ENCODE measurements at places on chromosomes 12 and 14.

- DNase-seq = no peak
Observed at GRCh38 chr12:49877066-49877465, 26.6 kb downstream of the FAIM2 start.

DNA sequence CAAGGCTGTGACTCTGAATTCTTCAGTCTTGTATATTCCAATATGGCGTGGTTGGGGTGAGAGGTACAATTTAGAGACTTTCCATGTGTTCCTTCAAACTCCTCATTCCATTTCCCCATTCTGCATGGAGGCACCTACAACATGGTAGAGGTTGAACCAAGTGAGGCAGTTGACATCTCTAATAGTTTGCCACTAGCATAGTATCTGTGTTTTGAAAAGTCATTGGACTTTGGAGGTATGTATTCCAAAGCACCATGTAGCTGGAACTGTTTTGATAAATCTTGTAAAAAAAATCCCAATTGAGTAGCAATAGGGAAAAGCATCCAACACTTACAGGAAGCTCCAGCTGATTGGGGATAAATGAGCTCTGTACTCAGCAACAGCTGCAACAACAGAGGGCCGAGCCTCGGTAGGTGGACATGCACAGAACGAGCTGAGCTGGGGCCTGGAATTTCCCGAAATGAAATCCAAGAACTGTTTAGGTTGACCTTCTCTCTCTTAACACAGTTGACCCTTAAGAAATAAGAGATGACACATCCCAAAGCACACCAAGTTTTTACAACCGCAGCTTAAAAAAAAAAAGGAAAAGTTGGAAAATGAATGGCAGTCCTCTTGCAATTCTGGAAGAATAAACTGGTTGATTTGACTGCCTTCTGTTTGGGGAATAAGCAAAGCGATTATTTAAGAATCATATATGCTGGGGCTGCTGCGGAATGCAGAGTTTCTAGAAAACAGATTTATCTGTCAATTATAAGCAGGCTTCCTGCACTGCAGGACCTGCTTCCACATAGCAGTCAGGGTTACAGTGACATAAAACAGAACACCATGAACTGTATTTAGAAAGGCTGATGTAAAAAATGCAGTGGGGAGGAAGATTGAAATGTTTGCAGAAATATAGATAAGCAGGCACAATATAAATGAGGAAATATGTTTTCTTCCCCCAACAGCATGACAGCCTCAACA lies 194.6 kb upstream of the KRR1 start:
- no peak for DNase-seq

DNA sequence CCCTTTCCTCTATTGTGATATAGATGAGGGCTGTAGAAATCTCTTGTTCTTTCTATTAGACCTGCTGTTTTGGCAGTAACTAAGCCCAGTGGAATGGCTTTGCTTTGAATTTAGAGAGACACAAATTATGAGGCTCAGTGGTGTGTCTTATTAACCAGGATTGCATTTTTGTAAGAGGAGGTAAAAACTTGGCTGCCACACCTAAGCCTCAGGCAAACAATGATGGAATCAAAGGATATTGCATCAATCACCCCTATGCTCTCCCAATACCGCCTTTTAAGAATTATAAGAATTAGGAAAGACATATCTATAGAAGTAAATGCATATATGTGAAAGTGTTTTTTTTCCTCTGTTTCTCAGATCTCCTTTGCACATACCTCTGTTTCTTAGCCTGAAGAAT lies 63.3 kb downstream of the ACSS3 start:
- no peak for DNase-seq

DNA sequence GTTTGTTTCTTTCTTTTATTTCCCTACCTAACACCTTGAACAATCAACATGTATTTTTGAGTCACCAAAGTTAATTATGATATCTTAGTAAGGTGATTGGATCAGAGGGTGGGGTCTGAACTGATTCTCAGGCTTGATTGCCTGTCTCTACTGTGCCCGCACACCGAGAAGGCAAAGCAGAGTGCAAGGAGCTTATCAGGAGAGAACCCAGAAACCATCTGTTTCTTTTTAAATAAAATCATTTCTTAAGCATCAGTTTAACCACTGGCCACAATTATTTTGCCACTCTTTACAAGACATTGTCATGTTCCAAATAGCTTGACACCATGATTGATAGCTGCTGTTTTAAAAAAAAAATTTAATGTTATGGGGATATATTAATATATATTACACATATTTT lies 3.1 kb downstream of the GARIN2 start:
- DNase-seq = no peak

GRCh38 chr14:101200650-101201516 lies 297.4 kb upstream of the RTL1 start:
- DNase-seq = no peak

DNA sequence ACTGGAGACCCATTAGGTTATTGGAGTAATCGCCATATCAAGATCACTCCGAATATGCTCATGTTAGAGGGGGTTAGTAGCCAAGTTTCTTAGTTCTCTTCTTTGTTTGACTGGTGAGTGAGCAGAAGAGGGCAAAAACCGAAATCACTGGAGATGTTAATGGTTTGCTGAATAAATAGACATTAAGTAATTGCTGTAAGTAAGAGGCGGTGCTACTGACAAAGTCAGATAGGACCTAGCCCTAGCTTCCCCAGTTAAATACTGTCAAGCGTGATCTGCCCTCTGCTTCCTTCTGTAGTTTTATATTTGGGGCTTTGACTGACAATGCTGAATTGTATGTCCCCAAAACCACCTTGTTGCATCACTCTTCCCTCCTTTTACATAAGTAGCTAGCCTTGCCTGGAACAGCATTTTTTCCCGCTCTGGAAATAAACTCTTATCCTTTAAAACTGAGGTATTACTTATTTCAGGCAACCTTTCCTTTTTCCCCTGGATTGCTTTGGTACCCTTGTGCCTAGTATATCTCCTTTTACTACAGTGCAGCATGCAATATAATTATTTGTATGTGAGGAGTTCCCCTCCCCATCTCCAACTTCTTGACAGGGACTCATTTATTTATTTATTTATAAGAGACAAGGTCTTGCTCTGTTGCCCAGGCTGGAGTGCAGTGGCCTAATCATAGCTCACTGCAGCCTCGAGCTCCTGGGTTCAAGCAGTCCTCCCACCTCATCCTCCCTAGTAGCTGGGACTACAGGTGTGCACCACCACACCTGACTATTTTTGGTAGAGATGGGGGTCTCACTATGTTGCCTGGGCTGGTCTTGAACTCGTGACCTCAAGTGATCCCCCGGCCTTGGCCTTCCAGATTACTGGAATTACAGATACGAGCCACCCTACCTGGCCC lies 1.4 kb downstream of the SNRPF start:
- DNase-seq = no peak

DNA sequence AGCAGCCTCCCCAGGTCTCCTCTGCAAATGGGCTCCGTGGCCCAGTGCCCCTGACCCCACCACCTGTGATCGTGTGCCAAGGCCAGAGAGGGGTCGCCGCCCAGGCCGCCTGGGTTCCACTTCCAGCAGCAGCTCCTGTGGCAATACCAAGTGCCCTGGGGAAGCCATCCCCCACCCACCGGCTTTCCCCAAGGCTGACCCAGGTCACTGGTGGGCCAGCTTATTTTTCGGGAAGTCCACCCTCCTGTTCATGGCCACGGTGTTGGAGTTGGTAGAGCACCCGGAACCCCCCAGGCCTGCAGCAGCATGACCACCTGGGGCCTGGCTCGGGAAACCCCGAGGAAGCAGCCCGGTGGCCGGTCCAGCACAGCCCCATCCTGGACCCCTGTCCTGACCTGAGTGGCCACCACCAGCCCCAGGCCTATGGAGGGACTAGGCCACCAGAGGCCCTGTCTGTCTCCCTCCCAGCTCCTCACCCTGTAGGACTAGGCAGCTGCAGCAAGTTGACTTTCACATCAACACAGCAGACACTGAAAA lies 40.8 kb upstream of the OASL start:
- DNase-seq = no peak

DNA sequence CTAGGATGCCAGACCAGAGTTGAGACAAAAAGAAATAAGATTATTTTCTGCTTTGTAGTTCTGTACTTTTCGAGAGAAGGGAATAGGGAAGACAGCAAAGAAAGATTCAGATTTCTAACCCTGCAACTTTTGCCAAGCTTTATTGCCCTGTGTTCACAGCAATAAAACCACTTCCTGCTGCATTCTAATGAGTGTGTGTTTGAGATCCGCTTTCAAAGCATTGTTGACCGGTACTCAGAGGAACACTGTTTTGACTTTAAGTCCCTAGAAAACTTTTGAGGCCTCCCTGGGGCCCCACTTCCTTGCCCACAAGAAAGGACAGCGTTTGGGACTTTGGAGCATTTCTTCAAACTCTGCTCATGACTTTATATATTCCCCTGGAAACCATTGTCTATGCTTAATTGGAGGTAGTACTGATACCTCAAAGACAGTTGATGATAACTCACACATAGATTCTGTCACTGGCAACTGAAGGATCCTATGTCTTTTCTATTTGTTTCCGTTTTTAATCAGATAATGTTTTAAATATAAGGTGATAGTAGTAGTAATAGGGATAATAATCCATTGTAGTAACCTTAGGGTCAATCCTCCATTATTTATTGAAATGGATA lies 1.3 kb downstream of the RNASE6 start:
- no peak for DNase-seq

DNA sequence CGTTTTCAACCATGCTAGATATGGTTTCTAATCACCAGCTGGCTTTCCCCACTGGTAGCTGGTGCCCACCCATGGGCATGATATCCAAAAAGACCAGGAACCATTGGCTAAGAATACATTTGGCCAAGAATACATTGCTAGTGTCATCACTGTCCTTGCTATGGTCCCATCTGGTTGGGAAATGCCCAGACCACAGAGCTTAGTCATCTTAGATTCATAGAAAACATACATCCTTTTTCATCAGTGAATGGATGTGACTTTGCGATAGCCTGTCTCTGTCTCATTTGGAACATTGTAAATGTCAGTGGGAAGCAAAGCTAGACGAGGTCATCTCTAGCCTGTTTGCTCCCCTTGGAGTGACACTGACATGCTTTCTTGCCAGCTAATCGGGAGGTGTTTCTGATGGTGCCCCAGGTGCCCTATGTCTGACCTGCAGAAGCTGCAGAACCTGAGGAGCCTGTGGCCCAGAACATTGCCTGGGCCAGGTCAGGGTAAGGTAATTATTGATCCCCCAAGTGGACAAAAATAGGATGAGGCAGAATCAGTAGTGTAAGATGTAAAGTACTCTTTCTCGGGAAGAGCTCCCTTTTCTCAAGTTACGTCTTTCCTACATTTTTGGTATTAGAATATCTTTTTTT lies 194.8 kb downstream of the SLC41A2 start:
- no peak for DNase-seq

DNA sequence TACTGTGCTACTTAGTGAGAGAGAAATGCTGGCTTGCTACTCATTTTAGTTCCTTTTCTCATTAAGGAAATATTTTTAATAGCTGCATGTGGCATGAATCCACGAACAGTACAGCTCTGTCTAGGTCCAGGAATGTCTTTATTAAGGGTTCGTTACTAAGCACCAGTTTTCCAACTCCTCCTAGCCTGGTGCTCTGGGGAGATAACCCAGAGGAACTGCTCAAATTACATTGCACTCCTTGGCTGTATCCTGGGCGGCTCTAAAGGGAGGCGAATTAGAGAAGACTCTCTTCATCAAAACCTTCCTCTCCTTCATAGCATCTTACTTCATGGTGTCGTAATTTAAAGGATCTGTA lies 101.3 kb downstream of the PPM1A start:
- no peak for DNase-seq

GRCh38 chr12:86777325-86777724 lies 521.1 kb upstream of the MGAT4C start:
- DNase-seq = no peak
